ENCODE measurements at places on chromosomes 5 and 9. TPM values are rescaled to one million over a fixed set of nuclear protein-coding genes. Genes with fewer than 3 reads are reported as not detected.

Gene S100Z
- total RNA-seq: not detected

Gene HAVCR2
- total RNA-seq: 6.6 TPM

- no peak for DNase-seq
Observed at GRCh38 chr5:67453111-67453905, 256.7 kb upstream of the CD180 start.

- DNase-seq: no peak
Observed at GRCh38 chr5:157558681-157559080, 16.9 kb downstream of the ADAM19 start.

GRCh38 chr5:59479086-59479485 lies 414.4 kb downstream of the PDE4D start:
- DNase-seq: no peak

DNA sequence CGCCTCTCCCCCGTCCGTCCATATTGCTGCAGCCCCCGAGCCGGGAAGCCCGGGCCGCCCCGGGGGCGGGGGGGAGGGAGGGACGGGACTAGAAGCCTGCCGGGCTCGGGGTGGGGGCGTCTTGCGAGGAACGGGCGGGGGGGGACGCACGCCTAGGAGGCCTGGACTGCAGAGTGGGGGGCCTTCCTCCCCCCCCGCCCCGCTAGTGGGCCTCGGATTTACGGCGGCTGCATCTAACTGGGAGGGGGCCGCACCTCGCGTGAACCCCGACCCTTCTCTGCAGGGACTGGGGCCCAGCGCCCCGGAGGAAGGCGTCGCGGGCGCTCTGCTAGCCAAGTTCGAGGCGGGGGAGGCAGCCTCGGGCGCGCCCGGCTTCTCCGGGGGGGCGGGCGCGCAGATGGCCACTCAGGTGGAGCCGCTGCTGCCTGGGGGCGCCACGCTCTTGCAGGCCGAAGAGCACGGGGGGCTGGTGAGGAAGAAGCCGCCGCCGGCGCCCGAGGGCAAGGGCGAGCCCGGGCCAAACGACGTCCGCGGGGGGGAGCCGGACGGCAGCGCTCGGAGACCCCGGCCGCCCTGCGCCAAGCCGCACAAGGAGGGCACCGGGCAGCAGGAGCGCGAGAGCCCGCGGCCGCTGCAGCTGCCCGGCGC lies at the start of gene LARP1:
Gene LARP1, plus strand, starts transcription at position 17 of the 648 bp plus-strand sequence. Its CDS starts 381 bp downstream, at position 398.
- no peak for DNase-seq

GRCh38 chr5:170760113-170760512 lies 23.4 kb upstream of the GABRP start:
- no peak for DNase-seq

- DNase-seq: no peak
Observed at GRCh38 chr5:35003018-35003957, 44.5 kb downstream of the AGXT2 start.

GRCh38 chr9:107717529-107718314 lies 228.2 kb upstream of the KLF4 start:
- DNase-seq: no peak

DNA sequence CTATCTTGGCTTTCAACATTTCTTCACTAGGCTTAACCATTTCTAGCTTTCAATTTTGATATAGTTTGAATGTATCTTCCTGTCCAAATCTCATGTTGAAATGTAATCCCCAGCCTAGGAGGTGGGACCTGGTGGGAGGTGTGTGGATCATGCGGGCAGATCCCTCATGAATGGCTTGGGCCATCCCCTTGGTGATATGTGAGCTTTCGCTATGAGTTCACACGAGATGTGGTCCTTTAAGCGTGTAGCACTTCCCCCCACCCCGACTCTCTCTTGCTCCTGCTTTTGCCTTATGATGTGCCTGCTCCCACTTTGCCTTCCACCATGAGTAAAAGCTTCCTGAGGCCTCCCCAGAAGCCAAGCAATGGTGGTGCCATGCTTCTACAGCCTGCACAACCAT lies 40.6 kb downstream of the PHAX start:
- no peak for DNase-seq

GRCh38 chr9:85729882-85730281 lies 11.9 kb downstream of the AGTPBP1 start:
- no peak for DNase-seq
